ENCODE measurements at places on chromosomes 6 and 20. TPM values are rescaled to one million over a fixed set of nuclear protein-coding genes. Genes with fewer than 3 reads are reported as not detected.

DNA sequence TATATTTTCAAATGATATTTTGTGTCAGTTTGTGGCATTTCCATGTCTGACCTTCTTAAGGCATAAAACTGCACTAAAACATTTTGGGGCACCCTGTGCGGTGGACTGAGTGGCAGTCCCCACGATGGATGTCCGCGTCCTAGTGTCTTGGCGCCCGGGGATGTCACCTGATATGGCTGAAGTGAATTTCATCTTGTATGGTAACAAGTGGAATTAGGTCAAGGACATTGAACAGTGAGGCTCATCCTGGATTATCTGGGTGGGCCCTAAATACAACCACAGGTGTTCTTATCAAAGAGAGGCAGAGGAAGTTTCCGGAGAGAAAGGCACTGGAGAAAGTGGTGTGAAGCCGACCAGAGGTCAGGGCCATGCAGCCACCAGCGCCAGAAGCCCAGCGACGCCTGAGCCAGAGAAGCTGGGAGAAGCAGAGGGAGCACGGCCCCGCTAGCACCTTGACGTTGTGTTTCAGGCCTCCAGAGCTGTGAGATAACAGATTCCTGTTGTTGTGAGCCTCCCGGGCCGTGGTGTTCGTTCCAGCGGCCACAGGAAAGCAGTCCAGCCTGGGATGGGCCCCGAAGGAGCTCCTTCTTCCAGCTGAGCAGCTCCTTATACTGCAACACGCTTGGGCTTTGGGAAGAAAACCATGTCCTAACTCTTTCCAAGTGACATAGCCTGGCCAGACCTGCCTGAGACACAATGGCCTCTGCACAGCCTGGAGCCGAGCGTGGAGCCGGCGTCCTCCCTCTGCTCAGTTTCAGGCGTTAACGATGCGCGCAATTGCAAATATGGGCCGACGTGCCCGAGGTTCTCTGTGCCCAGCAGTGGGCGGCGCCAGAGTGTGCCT lies 22.5 kb downstream of the THBS2 start:
- no peak overlapping the region for H3K27ac ChIP-seq
- peaks cover 8% of the 10 kb centered on the region for H3K4me1 ChIP-seq
- DNase-seq, result no peak
- no peak overlapping the region for H3K4me3 ChIP-seq
- H3K36me3 ChIP-seq, result no peaks in the 10 kb centered on the region

HMGCLL1 gene
- total RNA-seq, result 0.17 TPM

DNA sequence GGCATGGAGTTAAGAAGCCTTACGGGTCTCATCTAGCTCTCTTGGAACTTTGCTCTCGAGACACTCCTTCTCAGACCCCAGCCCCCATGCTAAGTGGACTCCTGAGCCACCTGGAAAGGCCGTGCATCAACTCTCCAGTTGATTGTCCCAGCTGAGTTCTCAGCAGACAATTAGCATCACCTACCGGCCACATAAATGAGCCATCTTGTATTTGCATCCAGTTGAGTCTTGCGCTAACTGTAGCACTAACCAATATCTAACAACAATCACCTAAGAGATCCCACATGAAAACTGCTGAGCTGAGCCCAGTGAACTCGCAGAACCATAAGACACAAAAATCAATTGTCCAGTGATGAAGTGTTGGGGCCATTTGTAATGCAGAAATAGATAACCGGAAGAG lies 49.7 kb downstream of the PCNA start:
- H3K27me3 ChIP-seq, result no peaks in the 10 kb centered on the region
- peaks cover 41% of the 10 kb centered on the region for H3K4me1 ChIP-seq
- no peak for DNase-seq

SNAP91 gene
- total RNA-seq, result not detected

DNA sequence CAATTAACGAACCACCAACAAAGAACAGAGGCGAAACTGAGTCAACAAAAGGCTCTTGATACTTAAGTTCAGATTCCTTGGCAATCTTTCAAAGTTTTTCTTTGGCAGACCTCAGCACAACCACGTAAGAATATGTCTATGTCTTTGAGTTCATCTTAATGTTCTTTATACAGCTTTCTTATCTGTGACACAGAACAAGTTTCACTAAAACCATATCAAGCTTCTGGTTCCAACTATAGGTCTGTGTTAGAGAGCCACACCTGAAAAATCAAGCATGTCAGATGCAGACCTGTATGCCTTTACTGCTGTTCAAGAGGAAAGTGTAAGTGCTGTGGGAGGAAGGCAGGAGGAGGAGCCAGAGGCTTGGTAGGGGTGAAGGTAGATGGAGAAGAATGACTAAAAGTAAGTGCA lies 271.3 kb downstream of the KHDC1L start:
- peak; percentile 18 for DNase-seq
- H3K4me3 ChIP-seq, result no peak overlapping the region

GRCh38 chr6:71582820-71583219 lies 294.2 kb downstream of the OGFRL1 start:
- H3K36me3 ChIP-seq, result no peaks in the 10 kb centered on the region
- no peaks in the 10 kb centered on the region for H3K4me1 ChIP-seq
- DNase-seq, result no peak
- no peaks in the 10 kb centered on the region for H3K27me3 ChIP-seq
- H3K4me3 ChIP-seq, result no peak overlapping the region

Measured in MCF 10A (cell line).